ENCODE measurements at places on chromosomes 5 and 9. TPM values are rescaled to one million over a fixed set of nuclear protein-coding genes. Genes with fewer than 3 reads are reported as not detected.

DNA sequence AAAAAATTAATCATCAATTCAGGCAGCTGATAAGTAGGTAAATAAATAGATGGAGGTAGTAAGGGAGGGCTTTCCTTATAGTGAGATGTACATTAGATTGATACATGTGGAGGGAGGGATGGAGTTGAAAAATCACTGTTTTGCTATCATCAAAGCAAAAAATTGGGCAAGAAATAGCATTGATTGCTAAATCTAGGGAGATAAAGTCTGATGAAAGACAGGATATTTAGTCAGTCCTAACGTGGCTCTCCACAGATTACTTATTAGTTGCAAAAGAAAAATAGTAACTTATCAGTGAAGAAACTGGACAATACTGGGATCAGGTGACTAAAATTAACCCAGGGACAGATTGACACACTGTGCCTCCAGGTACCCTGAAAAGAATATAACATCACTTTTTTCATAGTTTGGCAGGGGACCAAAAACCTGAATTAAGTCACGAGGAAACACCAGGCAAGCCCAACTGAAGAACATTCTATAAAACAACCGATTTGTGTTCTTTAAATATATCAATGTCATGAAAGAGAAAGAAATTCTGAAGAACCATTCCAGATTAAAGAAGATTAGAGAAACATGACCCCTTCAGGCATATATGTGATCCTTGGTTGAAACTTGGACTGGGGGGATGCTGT is 27.1 kb upstream of the GOLPH3 start:
- no peaks in the 10 kb centered on the region for H3K36me3 ChIP-seq
- no peak overlapping the region for H3K4me3 ChIP-seq

- no peaks in the 10 kb centered on the region for H3K27me3 ChIP-seq
- DNase-seq: no peak
- H3K4me3 ChIP-seq: no peak overlapping the region
These were observed 340.9 kb downstream of the EFNA5 start for GRCh38 chr5:107329850-107330249.

- H3K27ac ChIP-seq: no peak overlapping the region
- H3K36me3 ChIP-seq: no peaks in the 10 kb centered on the region
- H3K27me3 ChIP-seq: no peaks in the 10 kb centered on the region
- H3K4me1 ChIP-seq: peaks cover 2% of the 10 kb centered on the region
- no peak for DNase-seq
These were observed 95.4 kb upstream of the RETREG1 start for GRCh38 chr5:16712178-16712577.

DNA sequence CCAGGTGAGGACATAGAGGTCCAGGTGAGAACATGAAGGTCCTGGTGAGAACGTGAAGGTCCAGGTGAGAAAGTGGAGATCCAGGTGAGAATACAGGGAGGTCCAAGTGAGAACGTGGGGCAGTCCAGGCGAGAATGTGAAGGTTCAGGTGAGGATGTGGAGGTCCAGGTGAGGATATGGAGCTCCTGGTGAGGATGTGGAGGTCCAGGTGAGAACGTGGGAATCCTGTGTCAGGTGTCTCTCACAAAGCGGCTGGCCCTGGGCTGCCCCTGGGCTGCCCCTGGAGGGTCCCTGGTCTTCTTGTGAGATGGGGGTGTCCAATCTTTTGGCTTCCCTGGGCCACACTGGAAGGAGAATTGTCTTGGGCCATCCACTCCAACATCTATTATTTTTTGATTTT is 133.4 kb downstream of the MRPL36 start:
- peaks cover 7% of the 10 kb centered on the region for H3K4me1 ChIP-seq
- no peak overlapping the region for H3K4me3 ChIP-seq
- H3K27ac ChIP-seq: no peak overlapping the region
- no peak for DNase-seq
- H3K27me3 ChIP-seq: no peaks in the 10 kb centered on the region

GRCh38 chr9:94719878-94720277 is 6.6 kb upstream of the AOPEP start:
- H3K27ac ChIP-seq: no peak overlapping the region
- H3K27me3 ChIP-seq: no peaks in the 10 kb centered on the region
- DNase-seq: no peak
- H3K36me3 ChIP-seq: no peaks in the 10 kb centered on the region

DNA sequence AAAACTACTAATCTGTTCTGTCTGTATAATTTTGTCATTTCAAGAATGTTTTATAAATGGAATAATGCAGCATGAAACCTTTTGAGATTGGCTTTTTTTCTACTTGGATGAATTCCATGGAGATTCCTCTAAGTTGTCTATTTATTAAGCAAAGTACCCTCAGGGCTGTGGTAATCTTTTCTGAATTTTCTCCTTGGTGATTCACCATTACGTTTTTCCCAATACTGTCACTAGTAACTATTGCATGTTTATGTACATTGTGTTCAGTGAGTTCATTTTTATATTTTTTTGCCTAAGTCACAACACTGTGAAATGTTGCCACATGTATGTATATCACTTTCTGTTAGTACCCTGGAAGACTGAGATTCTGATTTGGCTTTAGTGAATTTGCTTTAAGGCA is 177.0 kb upstream of the GRIN3A start:
- H3K27ac ChIP-seq: no peak overlapping the region
- no peaks in the 10 kb centered on the region for H3K4me1 ChIP-seq
- no peak for DNase-seq
- H3K4me3 ChIP-seq: no peak overlapping the region

DNA sequence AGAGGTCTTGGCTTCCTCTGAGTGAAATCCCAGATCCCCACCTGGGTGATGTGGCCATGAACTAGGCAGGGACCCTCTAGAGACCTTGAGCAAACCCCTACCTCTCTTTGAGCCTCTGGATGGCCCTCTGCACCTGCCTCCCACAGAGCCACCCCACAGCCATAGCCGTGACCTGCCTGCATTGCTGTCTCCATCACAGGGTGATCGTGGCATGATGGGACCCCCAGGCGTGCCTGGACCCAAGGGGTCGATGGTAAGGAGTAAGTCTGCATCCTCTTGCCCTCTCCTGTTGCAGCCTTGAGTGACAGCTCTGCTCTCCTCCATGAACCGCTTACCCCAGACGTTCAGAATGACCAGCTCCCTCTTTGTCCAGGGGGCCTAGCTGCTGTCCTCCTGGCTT is 70.5 kb upstream of the ORM1 start:
- no peaks in the 10 kb centered on the region for H3K36me3 ChIP-seq
- H3K4me1 ChIP-seq: no peaks in the 10 kb centered on the region
- no peaks in the 10 kb centered on the region for H3K27me3 ChIP-seq
- H3K27ac ChIP-seq: no peak overlapping the region
- DNase-seq: no peak

The TNPO1 gene
- 94.4 TPM for total RNA-seq

The CA9 gene
- total RNA-seq: 1.0 TPM

DNA sequence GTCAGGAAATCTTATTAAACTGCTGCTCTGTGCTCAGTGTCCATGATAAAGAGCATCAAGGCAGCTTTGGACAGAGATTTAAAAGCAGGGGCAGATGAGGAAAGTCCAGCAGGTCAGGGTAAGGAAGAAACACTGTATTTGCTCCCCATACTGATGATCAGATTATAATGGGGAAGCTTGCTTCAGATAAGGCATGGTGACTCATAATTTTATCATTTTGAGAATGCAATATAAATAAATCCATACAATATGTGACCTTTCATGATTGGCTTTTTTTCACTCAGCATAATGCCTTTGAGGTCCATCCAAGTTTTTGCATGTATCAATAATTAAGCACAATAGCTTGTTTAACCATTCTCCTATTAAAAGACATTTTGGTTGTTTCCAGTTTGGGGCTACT is 48.1 kb upstream of the LHFPL2 start:
- no peak for DNase-seq
- H3K4me1 ChIP-seq: no peaks in the 10 kb centered on the region
- no peak overlapping the region for H3K4me3 ChIP-seq
- no peaks in the 10 kb centered on the region for H3K36me3 ChIP-seq
- H3K27ac ChIP-seq: no peak overlapping the region
- H3K27me3 ChIP-seq: no peaks in the 10 kb centered on the region

The FBXW11 gene
- total RNA-seq: 55.5 TPM

The DIPK1B gene
- 5.2 TPM for total RNA-seq

GRCh38 chr5:68450245-68450852 is 234.8 kb downstream of the PIK3R1 start:
- no peaks in the 10 kb centered on the region for H3K4me1 ChIP-seq
- H3K4me3 ChIP-seq: no peak overlapping the region
- H3K27me3 ChIP-seq: no peaks in the 10 kb centered on the region
- no peak overlapping the region for H3K27ac ChIP-seq

GRCh38 chr9:128903871-128904620 is 16.7 kb upstream of the PHYHD1 start:
- H3K4me1 ChIP-seq: no peaks in the 10 kb centered on the region
- H3K27me3 ChIP-seq: no peaks in the 10 kb centered on the region
- DNase-seq: no peak
- no peaks in the 10 kb centered on the region for H3K36me3 ChIP-seq

GRCh38 chr9:93177676-93178075 is 6.3 kb upstream of the WNK2 start:
- no peaks in the 10 kb centered on the region for H3K27me3 ChIP-seq
- DNase-seq: no peak
- H3K4me3 ChIP-seq: no peak overlapping the region
- H3K36me3 ChIP-seq: no peaks in the 10 kb centered on the region

DNA sequence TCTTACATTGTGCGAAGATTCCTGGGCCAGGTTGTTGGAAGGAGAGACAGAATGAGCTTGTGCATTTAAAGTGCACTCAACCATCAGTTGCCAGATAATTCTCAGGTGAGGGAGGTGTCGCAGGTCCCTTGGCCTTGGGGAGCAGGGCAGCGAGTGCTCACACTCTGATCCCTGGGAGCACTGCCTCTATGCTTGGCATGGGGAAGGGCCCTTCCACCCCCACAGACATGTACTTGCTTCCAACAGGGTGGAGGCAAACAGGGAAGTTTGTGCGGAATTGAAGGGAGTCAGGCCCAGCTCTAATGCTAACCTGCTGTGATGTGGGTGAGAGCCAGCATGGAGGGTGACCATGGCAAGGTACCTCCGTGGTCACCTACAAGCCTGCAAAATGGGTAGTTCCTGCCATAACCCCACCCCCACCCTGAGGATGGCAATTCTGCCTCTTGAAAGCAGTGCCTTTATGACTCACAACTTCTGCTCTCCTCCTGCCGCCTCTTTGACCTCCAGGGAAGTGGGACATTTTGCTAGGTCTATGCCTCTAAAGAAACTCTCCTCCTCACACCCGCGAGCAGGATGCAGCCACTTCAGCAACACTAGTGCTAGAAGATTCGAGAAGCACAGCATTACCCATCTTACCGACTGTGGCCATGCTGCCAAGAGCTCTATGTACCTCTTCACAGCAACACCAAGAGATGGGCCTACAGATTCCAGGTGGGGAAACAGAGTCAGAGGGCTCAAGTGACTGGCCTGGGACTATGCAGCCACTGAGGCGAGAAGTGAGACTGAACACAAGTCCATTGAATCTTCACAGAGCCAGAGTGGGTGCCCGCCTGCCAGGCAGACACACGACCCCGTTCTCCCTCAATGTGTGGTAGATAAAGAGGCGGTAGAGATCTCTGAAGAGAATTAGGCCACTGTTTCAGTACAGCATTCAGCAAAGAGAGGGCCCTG is 22.1 kb upstream of the SLC25A51 start:
- H3K27me3 ChIP-seq: no peaks in the 10 kb centered on the region
- H3K27ac ChIP-seq: no peak overlapping the region
- H3K4me3 ChIP-seq: no peak overlapping the region

DNA sequence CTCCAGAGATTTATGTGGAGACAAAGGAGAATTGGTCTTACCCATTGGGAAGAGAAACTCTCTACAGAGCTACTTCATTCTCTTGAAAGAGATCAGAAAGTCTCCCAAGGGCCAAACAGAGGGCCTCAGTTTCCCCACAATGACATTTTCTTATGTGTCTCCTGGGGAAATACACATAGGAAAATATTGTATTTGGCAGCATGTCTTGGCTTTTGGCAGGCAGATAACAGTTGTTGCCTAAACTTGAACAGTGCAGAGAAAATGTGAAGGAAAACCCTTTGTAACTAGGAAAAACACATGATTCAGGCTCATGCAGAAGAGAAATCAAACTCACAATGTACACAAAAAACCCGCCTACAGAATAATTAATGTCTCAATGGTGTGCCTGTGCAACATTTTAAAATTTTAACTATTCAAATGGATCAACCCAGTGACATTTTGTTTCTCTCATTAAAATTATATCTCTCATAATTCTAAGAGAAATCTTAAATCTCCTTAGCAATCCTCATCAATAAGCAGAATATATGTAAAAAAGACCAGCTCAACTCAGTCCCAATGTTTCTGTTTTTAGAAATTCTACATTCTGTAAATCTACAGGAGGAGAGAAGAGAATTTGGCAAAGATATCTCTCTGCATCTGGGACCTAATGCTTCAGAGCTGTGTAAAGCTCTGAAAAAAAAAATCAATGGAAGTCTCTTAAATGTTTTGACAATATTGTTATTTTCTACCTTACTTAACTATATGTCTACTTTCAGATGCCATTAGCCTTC is 205.1 kb downstream of the ADAMTSL1 start:
- H3K27me3 ChIP-seq: no peaks in the 10 kb centered on the region
- no peaks in the 10 kb centered on the region for H3K4me1 ChIP-seq
- no peak for DNase-seq
- no peak overlapping the region for H3K4me3 ChIP-seq

The CDHR2 gene
- not detected for total RNA-seq

The DRD1 gene
- total RNA-seq: 0.15 TPM

- H3K27me3 ChIP-seq: no peaks in the 10 kb centered on the region
- DNase-seq: no peak
- H3K4me3 ChIP-seq: no peak overlapping the region
- no peaks in the 10 kb centered on the region for H3K36me3 ChIP-seq
- H3K4me1 ChIP-seq: no peaks in the 10 kb centered on the region
These were observed 75.8 kb downstream of the MED27 start for GRCh38 chr9:132003896-132004295.

DNA sequence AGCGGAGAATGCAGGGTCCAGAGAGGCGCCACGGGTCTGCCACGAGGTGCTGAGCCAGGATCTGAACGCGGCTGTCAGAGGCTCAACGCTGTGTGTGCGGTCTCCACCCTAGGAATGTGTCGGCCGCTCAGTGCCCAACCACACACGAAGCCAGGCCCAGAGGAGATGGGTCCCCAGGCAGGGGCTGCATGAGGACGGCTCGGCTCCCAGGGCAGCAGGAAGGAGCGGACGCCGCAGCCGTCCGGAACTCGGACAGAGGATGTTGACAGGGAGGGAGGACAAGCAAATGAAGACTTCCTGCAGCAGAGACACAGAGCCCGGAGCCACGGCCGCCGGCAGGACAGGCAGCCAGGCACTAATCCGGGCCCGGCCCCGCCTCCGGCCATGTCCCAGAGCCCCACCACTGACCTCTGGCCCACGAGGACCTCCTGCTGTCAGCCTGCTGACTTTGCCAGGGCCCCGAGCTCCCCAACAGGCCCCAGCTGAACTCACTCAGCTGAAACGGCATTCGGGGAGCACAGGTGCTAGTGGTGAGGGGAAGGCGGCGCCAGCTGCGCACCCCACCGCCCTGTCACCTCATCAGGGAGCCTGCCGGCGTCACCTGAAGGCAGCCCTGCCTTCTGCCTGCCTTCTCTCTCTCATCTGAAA is 12.7 kb downstream of the VAV2 start:
- H3K4me1 ChIP-seq: peaks cover 11% of the 10 kb centered on the region
- no peaks in the 10 kb centered on the region for H3K36me3 ChIP-seq
- H3K27me3 ChIP-seq: no peaks in the 10 kb centered on the region
- no peak overlapping the region for H3K27ac ChIP-seq

The SCGB3A2 gene
- total RNA-seq: 0.47 TPM

The IFNA21 gene
- total RNA-seq: not detected

The PCDHGC5 gene
- total RNA-seq: 1.6 TPM

All from ovary (tissue), 10 donors.